ENCODE measurements at places on chromosomes 6 and 20. TPM values are rescaled to one million over a fixed set of nuclear protein-coding genes. Genes with fewer than 3 reads are reported as not detected.

- no peaks in the 10 kb centered on the region for H3K4me1 ChIP-seq
- H3K4me3 ChIP-seq, result no peak overlapping the region
- no peak overlapping the region for H3K27ac ChIP-seq
- DNase-seq, result peak; percentile 11
These were observed 85.0 kb downstream of the PREP start for GRCh38 chr6:105317607-105318533.

GRCh38 chr6:117607511-117607910, 5.2 kb upstream of the GOPC start:
- no peak overlapping the region for H3K4me3 ChIP-seq
- DNase-seq, result no peak
- H3K27ac ChIP-seq, result no peak overlapping the region
- no peaks in the 10 kb centered on the region for H3K36me3 ChIP-seq
- no peaks in the 10 kb centered on the region for H3K27me3 ChIP-seq
- peaks cover 5% of the 10 kb centered on the region for H3K4me1 ChIP-seq

- peaks cover 8% of the 10 kb centered on the region for H3K4me1 ChIP-seq
- H3K4me3 ChIP-seq, result no peak overlapping the region
- no peak overlapping the region for H3K27ac ChIP-seq
- H3K27me3 ChIP-seq, result no peaks in the 10 kb centered on the region
- no peaks in the 10 kb centered on the region for H3K36me3 ChIP-seq
These were observed 102.0 kb upstream of the TNFAIP3 start for GRCh38 chr6:137765059-137765458.

- DNase-seq, result no peak
- no peak overlapping the region for H3K27ac ChIP-seq
- peaks cover 6% of the 10 kb centered on the region for H3K4me1 ChIP-seq
- H3K27me3 ChIP-seq, result peaks cover 4% of the 10 kb centered on the region
- no peak overlapping the region for H3K4me3 ChIP-seq
These were observed 108.8 kb downstream of the PPP1R14C start for GRCh38 chr6:150251566-150252186.

DNA sequence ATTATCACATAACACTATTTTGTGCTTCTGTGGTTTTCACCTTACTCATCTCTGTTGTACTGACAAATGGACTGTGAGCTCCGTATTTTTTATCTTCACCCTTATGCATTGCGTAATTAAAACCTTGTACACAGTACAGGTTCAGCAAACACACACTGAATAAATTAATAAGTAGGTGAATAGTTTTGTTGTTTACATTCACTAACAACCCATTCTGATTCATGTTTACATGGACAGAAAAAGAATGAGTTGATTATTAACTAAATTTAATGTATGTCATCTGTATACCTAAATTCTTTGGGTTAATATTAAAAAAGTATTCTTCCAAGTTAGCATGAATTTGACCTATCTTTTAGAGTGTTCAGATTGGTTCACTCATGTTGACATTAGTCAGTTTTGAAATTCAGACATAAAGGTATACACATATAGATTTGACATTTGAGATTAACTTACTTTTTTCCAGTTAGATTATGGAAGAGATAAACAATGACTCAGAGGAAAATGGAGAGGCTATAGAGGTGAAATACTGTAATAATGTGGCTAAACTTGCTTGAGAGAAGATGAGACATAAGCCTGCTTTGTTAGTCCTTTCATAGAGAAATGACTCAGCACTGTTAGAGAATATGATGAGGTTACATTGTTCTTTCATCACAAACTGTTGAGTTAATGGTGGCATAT, 541.7 kb upstream of the FLRT3 start:
- no peaks in the 10 kb centered on the region for H3K36me3 ChIP-seq
- no peak overlapping the region for H3K27ac ChIP-seq
- H3K27me3 ChIP-seq, result no peaks in the 10 kb centered on the region
- no peaks in the 10 kb centered on the region for H3K4me1 ChIP-seq
- no peak overlapping the region for H3K4me3 ChIP-seq
- DNase-seq, result no peak

DNA sequence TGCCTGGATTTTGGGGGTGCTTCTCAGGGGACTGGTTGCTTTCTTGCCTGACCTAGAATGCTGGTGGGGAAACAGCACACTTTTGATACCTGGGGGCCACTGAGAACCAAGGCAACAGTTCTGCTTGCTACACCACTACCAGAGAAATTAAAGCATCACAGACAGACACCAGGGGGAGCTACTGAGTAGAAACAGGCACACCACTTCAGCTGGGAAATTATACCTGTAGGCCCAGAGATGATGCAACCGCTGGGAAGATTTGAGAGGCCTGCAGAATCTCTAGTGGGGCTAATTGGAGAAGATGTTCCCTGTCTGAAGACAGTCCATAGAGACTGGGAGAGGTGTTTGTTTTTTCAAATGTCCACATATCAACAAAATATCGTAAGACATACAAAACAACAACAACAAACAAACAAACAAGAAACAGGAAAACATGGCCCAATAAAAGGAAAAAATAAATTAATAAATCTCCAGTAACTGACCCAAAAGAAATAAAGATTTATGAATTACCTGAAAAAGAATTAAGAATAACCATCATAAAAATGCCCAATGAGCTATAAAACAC, 129.4 kb upstream of the RIN2 start:
- H3K4me1 ChIP-seq, result no peaks in the 10 kb centered on the region
- H3K27ac ChIP-seq, result no peak overlapping the region
- no peak overlapping the region for H3K4me3 ChIP-seq
- H3K36me3 ChIP-seq, result no peaks in the 10 kb centered on the region
- peak; percentile 83 for DNase-seq

DNA sequence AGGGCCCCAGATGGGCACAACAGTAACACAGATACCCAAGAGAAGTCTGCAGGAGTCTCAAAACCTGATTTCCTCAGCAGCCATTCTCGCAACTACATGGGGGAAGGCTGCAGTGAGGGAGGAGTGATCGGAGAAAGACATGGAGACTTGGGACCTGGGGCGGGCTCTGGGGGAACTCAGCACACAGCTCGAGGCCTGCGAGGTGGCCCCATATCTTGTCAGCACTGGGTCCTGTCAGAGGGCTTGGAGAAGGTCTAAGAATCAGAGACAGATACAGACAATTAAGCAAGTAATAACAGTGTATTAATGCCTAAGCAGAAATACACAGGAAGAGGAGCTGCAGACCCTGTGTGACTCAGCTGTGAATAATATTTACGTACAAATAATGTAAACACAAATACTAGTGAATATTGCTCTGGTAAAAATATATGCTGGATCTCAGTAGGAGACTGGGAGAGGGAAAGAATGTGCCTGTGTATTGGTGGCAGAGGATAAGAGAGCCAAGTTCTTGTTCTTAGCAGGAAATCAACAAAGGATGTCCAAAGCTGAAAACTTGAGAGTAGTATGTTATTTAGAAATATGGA, 336.2 kb downstream of the ZFAND3 start:
- no peak for DNase-seq
- H3K36me3 ChIP-seq, result peaks cover 29% of the 10 kb centered on the region
- H3K27ac ChIP-seq, result peak overlapping the region; percentile 79
- no peak overlapping the region for H3K4me3 ChIP-seq
- peaks cover 19% of the 10 kb centered on the region for H3K4me1 ChIP-seq

DNA sequence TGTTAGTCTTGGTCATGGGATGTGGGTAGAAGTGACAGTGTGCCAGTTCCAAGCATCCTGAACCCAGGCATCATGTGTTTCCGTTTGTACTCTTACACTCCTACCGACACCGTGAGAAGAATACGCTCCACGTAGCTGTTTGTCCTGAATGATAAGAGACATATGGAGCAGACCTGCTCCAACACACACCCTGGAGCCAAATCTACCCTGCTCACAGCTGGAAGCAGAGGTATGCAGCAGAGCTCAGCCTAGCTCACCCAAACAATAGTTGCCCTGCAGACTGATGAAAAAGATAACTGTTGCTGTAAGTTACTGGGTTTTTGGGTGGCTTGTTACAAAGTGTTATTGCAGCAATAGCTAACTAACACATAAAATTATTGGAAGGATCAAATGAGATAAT, 14.3 kb upstream of the PDSS2 start:
- H3K27ac ChIP-seq, result no peak overlapping the region
- H3K4me3 ChIP-seq, result no peak overlapping the region
- DNase-seq, result no peak

- no peaks in the 10 kb centered on the region for H3K4me1 ChIP-seq
- no peak for DNase-seq
- no peaks in the 10 kb centered on the region for H3K27me3 ChIP-seq
- H3K4me3 ChIP-seq, result no peak overlapping the region
These were observed 621.5 kb upstream of the BTBD3 start for GRCh38 chr20:11296221-11296620.

LRRC73 gene
- total RNA-seq, result 0.28 TPM

BPIFB2 gene
- total RNA-seq, result not detected

ZNF318 gene
- 26.7 TPM for total RNA-seq

Data from endothelial cell (in vitro differentiated cells).